ENCODE measurements at places on chromosomes 4 and X.

DNA sequence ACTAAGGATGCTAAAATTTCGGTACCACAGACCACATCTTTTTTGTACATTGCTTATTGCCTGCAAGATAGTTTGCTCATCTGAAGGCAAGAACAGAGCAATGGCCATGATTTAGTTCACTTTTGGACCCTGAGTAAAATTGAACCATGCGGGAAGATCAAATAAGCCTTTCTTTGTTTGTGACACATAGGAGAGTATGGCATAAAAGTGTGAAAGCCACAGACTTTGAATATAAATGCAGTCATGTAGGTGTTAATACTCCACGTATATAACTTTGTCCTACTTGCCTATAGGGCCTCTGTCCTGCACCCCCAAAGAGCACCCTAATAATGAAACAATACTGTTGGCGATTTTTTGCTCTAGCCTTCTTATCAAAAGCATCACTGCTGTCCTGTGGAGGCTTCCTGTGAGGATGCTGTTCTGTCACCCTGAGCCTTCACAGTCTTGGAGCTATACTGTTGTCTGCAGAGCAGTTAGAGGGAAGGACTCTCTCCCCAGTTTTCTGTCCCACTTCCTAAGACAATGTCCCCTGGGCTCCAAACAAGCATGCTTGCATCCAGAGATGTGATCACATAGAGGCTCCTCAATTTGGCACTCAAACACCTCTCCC is 10.2 kb upstream of the CXCL13 start:
- no peak for DNase-seq

DNA sequence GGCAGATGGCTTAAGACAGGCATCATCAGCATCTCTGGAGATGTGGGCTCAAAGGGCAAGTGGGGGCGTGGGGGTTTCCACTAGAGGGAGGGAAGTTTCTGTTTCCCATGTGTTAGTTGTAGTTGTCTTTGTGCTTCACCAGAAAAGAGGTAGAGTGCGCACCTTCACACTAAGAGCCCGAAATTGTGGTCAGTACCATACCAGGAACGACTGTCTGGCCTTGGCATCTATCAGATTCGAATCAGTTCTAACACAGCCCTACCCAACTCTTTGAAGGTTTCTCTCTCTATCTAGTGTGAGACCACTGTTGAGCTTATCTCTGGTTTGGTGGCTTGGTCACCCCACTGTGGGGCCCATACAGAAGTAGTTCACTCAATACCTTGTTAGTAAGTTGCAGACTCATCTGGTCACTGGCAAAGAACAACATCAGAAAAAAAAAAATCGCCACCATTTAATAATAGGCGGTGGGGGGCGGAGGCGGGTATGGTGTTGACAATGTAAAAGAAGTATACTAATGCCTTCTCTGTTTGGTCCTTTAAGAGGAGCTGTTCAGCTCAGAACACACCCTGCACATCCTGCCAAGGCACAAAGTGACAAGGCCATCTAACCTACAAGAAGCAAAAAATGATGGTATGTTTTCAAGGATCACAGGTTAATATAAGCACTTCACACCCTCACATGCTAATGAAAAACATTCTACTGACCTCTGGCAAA is 71.1 kb downstream of the NYX start:
- no peak for DNase-seq

GRCh38 chrX:42519666-42520231 is 258.2 kb downstream of the PPP1R2C start:
- no peak for DNase-seq

DNA sequence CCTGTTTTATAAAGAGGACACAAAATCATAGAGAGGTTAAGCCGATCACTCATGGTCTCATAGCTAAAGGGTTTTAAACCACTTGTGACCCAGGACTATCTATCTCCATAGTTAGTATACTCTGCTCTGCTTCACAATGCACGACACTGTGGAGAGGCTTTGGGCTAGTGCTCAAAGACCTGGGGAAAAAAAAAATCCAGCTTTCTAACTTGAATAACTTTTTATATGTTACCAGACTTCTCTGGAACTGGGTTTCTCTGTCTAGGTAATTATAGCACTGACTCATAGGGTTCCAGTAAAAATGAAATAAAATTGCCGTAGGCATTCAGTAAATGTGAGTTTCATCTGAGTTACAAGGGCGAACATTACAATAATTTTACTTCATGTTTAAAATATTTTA is 273.7 kb upstream of the TECRL start:
- DNase-seq, result no peak

DNA sequence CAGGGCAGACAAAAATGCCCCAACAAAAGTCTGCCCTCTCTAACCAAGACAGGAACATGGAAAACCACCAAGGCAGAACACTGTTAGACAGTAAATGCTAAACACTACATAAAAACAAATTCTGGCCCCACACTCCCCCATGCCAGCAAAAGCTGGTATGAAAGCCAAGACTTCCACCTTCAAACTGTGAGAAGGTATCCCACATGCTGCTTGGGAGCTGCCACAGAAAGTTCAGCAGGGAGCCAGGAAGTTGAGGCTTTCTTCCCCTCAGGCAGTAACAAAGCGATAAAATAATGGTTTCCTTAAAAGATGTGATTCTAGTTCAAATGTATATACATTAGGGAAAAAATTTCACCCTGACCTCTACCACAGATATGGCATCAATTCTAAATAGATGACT is 770.4 kb upstream of the NDST4 start:
- DNase-seq, result no peak

- DNase-seq, result peak; percentile 26
Measured at GRCh38 chr4:174156239-174156826, 127.1 kb downstream of the FBXO8 start.

- no peak for DNase-seq
Measured at GRCh38 chr4:8236106-8236919, 33.2 kb upstream of the HTRA3 start.

GRCh38 chr4:188911199-188911598 is 772.0 kb downstream of the TRIML1 start:
- no peak for DNase-seq

DNA sequence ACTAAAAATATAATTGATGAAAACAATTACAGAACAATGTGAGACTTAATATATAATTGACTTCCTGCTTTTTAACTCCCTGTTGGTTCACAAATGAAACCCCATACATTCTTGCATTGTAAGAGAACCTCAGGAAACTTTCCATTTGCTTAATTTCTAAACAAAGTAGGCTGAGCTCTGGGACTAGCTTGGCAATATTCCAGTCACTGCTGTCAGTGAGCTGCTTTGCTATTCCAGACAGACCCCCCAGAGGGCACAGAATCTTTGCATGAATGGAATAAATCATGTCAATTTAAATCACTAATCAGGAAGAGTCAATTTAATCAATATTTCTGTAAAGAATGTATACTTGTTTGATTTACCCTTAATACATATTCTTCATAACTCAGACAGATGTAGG is 110.6 kb downstream of the NEXMIF start:
- DNase-seq, result no peak

DNA sequence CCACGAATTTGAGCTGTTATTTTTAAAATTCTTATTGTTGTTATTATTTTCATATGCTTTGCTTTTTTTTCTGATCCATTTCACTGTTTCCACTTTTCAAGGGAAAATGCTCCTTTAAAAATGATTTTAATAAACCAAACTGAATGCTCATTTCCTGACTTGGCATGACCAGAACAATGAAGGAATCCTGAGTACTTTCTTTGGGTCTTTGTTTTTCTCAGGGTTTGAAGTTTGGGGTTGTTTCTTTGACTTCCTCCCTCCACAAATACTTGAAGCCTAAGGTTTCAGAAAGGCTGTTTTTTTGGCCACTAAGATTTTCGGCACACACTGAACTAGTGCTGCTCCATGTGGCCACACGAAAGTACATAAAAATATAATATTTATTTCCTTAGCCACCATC is 171.0 kb downstream of the NR3C2 start:
- DNase-seq, result no peak

GRCh38 chr4:177107288-177107921 is 202.3 kb upstream of the NEIL3 start:
- DNase-seq, result no peak

DNA sequence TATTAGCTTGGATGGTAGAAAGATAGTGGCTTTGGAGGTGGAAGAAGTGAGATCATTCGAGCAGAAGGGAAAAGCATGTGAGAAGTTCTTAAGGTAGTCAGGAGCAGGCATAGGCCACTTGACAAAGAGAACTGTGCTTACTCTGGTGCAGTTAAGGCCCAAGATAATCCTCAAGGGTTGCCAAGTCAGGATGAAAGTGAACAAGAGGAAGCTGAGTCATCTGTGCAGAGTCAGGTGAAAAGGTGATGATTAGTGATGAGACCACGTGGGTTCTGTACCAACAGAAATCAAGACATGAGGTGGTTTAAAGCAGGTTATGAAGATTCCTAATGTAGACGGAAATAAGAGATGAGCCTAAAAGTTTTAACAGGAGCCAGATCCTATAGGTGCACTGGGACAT is 369.8 kb downstream of the DTHD1 start:
- DNase-seq, result no peak

DNA sequence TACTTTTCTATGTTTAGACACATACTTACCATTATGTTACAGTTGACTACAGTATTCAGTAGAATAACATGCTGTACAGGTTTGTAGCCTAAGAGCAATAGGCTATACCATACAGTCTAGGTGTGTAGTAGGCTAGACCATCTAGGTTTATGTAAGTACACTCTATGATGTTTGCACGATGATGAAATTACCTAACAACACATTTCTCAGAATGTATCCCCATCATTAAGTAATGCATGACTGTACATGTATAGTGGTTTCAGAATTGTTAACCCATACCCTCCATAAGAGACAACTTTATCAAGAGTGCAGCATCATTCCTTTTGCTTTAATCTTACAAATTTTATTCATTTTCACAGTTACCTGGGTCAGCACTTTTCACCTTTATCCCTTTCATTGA is 126.8 kb downstream of the CLCN5 start:
- no peak for DNase-seq

DNA sequence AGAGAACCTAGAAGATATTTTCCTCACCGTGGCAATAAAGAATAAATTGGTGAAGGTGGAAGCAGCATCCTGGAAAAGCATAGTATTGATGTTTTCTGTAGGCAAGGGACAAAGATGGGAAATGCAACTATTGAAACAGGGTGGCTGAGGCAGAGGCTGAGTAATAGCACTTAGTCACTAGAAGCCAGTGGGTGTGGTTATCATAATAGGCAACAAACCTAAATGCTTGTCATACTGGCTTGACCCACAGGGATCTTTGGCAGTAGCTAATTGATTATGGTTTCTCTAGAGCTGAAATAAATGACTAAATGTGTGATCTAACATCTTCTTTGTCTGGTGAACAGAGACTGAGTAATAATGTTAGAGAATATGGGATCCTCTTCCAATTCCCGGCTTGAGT is 353.6 kb upstream of the RPS6KA3 start:
- no peak for DNase-seq

- DNase-seq, result no peak
Measured at GRCh38 chr4:25580633-25581467, 74.8 kb upstream of the SLC34A2 start.

DNA sequence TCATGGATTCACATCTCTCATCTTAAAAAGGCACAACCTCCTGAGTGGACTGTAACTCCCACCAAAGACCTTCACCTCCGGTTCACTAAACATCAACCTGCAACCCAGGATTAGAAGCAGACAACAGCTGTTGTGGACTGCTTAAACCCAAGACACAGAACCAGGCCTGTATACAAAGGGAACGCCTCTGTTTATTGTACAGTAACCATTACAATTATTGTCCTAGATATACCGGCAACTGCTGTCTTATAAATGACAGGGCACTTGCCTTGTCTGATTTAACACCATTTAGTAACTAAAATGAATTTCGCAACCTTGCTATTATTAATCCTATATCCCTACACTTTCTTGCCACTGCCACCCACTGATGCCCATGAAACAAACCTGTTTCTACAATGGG is 22.8 kb upstream of the CSTF2 start:
- no peak for DNase-seq

DNA sequence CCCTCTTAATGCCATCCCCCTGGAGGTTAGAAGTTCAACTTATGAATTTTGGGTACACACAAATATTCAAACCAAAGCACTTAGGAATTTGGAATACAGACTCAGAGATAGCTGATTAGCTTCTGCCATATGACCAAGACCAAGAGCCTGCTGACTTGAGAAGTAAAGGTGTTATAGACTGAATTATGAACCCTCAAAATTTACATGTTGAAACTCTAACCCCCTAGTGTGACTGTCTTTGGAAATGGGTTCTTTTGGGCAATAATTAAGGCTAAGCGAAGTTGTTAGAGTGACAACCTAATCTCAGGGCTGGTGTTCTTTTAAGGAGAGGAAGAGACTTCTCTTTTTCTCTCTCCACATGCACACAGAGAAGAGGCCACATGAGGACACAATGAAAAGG is 151.2 kb downstream of the COX18 start:
- DNase-seq, result no peak

DNA sequence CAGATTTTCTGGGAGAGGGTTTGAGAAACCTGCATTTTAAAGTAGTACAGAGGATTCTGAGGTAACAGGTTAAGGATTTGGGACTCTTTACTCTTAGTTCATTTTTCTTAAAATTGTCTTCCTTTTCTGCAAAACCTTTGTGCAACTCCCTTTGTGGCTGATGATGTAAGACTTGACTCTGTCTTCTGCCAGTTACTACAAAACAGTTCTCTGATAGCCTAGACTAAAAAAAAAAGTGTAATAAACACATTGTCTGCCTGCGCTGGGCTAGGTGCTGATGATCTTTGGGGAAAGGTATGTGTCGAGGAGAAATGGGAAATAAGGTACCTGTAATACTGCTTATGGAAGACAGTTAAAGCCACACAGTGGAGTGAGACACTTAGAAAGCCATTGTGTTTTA is 28.7 kb downstream of the IL13RA1 start:
- DNase-seq, result peak; percentile 67

GRCh38 chr4:3066836-3067400 is 7.4 kb downstream of the HTT-AS start:
- DNase-seq, result no peak

DNA sequence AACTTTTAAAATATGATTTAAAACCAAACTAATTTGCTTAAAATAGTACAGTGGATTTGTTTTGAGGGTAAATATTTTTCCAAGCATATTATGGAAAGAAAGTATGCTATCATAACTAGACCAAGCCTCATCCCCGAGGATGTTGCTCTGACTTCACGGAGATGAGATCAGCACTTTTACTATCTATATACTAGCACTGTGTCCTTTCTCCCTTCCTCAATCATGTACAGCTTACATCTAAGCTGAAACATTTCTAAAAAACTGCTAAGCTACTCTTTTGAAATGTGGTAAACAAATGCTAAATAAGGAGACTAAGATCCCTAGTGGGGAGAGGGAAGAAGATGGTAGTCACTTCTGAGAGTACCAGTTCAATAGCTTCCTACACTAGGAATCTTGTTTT is 23.8 kb downstream of the AMMECR1 start:
- DNase-seq, result no peak

GRCh38 chr4:16794816-16795445 is 103.5 kb downstream of the LDB2 start:
- DNase-seq, result peak; percentile 1

- DNase-seq, result no peak
Measured at GRCh38 chr4:109410776-109411175, 22.8 kb upstream of the SEC24B start.

GRCh38 chr4:22743290-22743689 is 50.6 kb downstream of the GBA3 start:
- DNase-seq, result no peak
